CD8-positive, alpha-beta memory T cell (primary cell): ENCODE measurements at places on chromosomes 11 and 22.

GRCh38 chr11:61369372-61370348, 7.5 kb downstream of the TMEM138 start:
- no peak for DNase-seq

DNA sequence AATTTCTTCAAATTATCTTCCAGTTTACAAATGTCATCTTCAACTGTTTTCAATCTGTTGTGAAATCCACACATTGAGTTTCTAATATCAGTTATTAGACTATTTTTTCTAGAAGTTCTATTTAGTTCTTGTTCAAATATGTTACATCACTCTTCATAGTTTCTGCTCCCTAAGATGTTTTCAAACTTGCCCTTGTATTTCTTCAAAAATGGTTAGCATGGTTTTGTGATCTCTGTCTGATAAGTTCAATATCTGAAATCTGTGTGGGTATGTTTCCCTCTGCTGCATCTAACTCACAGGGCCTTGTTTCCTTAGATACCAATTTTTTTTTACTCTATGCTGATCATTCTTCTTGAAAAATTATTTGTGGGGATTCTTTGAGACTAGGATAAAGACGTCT, 46.2 kb upstream of the SLC36A4 start:
- DNase-seq = no peak

GRCh38 chr11:14202251-14203196, 156.5 kb downstream of the RRAS2 start:
- DNase-seq = no peak

GRCh38 chr22:35558719-35559118, 18.1 kb downstream of the RASD2 start:
- no peak for DNase-seq

DNA sequence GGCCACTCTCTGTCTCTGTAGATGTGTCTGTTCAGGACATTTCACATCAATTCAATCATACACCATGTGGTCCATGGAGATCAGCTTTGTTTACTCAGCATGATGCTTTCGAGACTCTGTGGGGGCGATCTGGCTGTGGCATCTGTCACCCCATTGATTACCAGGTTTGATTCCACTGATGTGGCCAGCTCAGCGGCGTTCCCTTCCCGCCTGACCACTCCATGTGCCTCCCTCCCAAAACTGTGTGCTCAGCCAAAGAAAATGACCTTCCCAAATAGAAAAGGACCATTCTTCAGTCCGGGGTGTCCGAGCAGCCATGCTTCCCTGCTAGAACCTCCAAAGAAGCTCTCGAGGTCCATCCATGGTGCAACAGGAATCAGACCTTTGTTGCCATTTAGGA, 89.1 kb downstream of the BRD1 start:
- no peak for DNase-seq

GRCh38 chr11:34682825-34683224, 61.9 kb downstream of the EHF start:
- no peak for DNase-seq

GRCh38 chr22:37500745-37501609, 14.8 kb upstream of the MFNG start:
- no peak for DNase-seq

GRCh38 chr11:86374586-86374985, at the start of gene CCDC81:
Gene CCDC81, plus strand, starts transcription at chr11:86374887. Its CDS starts 277 bp downstream, at chr11:86375164.
- no peak for DNase-seq
